Activated T-helper 2 cell treated with anti-CD3 and anti-CD28 coated beads, Interferon-gamma antibody, Interleukin-2, Interleukin-4, amounts not matched to agents 10 μg/mL and 5 μg/mL and 100 μg/mL, durations not matched to agents 14 hours and 24 hours and 36 hours (primary cell): ENCODE measurements at places on chromosomes 3 and 15.

- no peak for DNase-seq
These were observed 73.5 kb downstream of the SCN10A start for GRCh38 chr3:38742550-38742949.

DNA sequence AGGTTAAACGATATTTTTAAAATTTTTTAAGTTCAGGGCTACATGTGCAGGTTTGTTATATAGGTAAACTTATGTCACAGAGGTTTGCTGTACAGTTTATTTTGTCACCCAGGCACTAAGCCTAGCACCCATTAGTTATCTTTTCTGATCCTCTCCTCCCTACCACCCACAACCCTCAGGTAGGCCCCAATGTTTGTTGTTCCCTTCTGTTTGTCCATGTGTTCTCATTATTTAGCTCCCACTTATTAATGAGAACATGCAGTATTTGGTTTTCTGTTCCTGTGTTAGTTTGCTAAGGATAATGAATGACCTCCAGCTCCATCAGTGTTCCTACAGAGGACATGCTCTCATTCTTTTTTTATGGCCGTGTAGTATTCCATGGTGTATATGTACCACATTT lies 14.9 kb downstream of the FAM162A start:
- DNase-seq: no peak

GRCh38 chr3:185460719-185461350 lies 38.0 kb downstream of the TMEM41A start:
- no peak for DNase-seq

GRCh38 chr3:123800362-123800682 lies 83.8 kb downstream of the MYLK start:
- no peak for DNase-seq
